COR-L47 (cell line): ENCODE measurements at places on chromosomes 3 and 15.

GRCh38 chr15:85124173-85124572 lies 142.5 kb downstream of the PDE8A start:
- DNase-seq: no peak

- no peak for DNase-seq
Observed at GRCh38 chr15:33547876-33548275, 237.1 kb downstream of the RYR3 start.

GRCh38 chr3:82229397-82229796 lies 468.0 kb upstream of the GBE1 start:
- no peak for DNase-seq

DNA sequence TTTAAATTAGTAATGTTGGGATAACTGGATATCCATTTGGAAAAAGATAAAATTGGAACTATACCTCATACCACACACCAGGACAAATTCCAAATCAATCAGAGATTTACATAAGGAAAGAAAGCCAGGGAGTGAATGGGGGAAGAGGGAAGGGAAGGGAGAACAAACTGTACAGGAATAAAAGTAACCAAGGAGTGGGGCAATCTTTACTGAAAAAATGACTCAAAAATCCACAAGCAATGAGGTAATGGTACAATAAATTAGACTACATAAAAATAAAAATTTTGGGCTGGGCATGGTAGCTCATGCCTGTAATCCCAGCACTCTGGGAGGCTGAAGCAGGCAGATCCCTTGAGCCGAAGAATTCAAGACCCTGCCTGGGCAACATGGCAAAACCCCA lies 82.6 kb downstream of the MLH1 start:
- DNase-seq: no peak

- no peak for DNase-seq
Observed at GRCh38 chr3:11717301-11717700, 73.6 kb upstream of the VGLL4 start.

GRCh38 chr3:137687181-137687879 lies 76.8 kb upstream of the SOX14 start:
- DNase-seq: no peak

- DNase-seq: no peak
Observed at GRCh38 chr3:77319711-77320110, 279.8 kb downstream of the ROBO2 start.

- DNase-seq: no peak
Observed at GRCh38 chr3:72391659-72392058, 456.6 kb downstream of the SHQ1 start.

DNA sequence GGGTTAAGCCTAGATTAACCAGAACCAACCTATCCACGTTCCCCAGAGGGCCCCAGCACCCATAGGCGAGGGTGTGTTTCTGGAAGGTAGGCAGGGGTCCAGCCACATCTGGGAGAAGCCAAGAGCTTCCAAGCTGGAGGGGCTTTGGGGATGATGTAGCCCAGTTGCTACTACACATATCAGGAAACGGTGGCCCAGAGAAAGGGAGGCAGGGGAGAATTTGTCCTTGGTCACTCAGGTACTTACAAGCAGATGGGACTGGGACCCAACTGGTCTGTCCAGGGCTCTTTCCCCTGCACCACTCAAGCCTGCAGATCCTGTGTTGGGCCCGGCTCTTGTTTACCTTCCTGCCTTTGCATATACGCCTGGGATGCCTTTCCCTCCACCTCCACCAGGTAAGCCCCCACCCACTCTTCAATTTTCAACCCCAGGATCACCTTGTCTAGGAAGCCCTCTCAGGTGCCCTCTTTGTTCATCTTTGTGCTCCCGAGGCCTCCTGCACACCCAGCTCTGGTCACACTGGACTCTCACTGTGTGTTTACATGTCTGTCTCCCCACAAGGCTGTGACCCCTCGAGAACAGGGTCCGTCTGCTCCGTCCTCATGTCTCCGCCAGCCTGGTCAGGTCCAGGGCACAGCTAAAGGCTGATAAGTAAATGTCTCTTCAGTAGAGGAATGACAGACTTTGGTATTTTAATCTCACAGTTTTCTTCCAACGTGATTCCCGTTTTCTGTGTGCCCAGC lies 204.4 kb upstream of the LINGO1 start:
- no peak for DNase-seq

- DNase-seq: no peak
Observed at GRCh38 chr3:117281371-117281770, 571.8 kb downstream of the TUSC7 start.

GRCh38 chr3:125032683-125033082 lies 23.1 kb downstream of the HEG1 start:
- DNase-seq: no peak

DNA sequence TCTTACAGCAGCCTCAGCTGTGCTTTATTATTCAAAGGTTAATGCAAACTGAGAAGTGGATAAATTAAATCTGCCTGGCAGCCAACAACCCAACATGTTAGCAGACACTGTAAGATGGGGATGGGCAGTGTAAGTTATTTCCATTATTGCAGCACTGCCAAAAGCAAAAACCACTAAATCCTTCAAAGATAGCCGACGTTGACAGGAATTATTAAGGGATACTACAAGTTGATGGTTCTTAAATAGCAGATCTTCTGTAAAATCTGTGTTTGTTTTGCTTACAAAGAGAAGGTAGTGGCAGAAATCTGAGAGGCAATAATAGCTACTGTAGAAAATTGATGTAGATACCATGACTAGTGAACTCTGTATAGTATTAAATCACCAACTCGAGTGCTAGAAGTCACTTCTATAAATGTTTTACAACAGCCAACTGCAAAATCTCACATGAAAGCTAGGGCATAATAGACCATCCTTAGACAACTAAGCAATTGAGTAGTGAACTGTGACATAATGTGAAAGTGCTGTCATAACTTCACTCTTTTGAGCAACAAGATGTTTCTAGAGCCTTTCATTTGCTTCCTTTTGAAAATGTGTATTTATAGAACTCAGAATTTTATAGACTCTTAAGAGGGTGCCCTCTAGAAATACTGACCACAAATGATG lies 278.6 kb downstream of the UBE2E2 start:
- no peak for DNase-seq

- no peak for DNase-seq
Observed at GRCh38 chr3:152899306-152899705, 64.4 kb downstream of the P2RY1 start.

- DNase-seq: no peak
Observed at GRCh38 chr3:25483456-25483855, 55.4 kb downstream of the RARB start.

DNA sequence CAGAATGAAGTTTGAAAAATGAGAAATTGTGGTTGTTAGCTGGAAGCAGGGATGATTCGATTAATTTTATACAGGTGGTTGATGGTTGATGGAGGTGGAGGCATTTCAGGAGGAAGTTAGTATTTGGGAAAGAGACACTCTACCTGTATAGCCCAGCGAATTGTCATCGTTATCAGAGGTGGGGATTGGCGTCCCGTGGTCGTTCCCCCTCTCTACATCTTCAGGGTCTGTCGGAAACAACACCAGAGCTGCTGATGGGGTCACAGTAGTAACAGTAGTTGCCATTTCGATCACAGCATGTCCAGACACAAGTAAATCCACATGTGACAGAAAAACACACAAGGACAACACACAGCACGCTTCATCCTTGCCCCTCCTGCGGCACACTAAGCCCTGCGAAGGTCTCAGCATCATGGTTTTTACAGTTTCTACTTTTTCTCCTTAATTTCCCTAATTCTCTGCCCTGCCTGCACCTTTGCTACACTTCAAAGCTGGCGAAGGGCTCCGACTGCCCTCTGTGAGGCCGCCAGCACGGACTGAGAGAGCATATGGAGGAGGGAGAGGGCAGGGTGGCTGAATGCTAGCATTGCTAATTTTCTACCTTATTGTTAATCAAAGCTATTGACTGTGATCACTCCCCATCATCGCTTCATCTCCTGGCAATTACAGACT lies 642.3 kb downstream of the ROBO1 start:
- DNase-seq: no peak

DNA sequence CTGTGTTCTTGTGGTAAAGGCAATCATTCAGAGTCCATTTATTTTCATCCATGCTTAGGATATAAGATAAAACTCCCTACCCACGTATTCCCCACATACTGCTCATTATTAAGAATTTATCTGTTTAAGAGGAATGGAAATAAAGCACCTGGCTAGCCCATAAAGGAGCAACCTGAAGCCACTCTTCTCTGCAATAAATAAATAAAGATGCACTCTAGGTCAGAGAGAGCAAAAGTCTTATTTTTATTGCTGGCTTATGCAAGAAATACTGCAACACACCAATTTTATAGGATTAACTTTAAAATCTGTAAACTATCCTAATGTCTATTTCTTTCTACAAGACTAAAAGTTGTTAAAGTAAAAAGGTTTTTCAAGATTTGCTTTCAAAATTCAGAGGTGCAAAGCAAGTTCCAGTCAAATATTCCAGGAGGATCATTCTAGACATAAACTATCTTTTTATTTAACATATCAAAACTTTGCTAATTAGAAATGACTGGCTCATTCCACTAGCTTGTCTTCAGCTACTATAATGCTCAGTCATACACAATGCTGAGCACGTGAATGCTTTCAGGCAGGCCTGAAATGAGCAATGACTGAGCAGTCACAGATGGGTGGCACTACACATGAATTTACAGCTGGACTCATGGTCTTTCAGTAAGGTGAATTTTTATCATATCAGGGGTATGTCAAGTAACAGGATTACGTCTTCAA lies 7.1 kb downstream of the TJP1 start:
- no peak for DNase-seq

DNA sequence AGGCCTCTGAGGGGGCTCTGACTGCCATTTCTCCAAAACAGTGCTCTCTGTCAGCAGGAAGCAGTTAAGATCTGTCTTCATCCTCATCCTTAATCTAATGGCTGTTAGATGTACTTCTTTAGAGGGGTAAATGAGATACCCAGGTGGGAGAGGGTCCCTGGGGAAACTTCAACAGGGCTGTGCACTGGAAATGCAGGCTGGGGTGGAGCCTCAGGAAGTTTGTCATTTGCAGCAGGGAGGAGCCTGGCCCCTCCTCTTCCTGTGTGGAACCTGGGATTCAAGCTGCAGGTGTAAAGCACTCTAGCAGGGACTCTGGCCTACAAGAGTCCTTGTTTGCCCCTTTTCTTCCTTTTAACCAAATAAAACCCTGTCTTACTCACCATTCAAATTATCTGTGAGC lies 1173.6 kb downstream of the OTOL1 start:
- no peak for DNase-seq

DNA sequence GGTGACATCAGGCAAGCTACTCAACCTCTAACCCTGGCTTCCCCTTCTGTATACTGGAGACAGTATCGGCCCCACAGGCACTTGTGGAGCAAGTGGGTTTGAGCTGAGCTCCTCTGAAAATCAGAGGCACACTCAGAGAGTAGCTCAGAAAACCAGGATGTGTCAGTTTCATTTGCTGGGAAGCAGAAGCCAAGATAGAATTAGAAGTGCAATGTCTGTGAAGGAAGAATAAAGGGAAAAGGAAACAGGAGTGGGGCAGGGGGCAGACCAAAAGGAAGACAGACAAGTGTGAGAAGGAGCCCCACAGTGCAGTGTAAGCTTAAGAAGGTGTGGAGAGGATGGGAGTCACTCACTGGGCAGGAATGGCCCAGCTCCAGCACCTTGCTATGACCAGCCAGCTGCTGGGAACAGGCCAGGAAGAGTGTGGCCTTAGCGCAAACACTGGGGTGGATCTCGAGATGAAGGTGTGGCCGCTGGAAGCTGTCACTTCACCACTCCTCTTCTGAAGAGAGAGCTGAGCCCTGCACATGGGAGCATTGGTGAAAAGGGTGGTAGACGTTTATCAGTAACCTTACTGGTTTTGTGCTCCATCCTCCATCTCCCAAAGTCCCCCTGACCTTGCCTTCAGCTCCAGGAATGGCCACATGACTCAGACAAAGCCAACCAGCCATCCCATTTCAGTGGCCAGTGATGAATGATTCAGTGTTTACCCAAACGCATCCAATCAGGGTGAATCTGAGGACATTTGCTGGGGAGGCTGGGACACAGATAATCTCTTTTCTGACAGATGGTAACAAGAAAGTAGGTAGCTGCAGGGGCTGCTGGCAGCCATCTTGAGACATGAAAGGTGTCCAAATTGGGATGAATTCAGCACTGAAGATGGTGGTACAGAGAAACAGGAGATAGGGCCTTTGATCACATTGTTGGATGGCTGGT lies 108.4 kb downstream of the SHQ1 start:
- no peak for DNase-seq

GRCh38 chr3:17372362-17373210 lies 369.8 kb downstream of the TBC1D5 start:
- no peak for DNase-seq

- no peak for DNase-seq
Observed at GRCh38 chr3:154061001-154061370, 60.2 kb upstream of the ARHGEF26 start.

DNA sequence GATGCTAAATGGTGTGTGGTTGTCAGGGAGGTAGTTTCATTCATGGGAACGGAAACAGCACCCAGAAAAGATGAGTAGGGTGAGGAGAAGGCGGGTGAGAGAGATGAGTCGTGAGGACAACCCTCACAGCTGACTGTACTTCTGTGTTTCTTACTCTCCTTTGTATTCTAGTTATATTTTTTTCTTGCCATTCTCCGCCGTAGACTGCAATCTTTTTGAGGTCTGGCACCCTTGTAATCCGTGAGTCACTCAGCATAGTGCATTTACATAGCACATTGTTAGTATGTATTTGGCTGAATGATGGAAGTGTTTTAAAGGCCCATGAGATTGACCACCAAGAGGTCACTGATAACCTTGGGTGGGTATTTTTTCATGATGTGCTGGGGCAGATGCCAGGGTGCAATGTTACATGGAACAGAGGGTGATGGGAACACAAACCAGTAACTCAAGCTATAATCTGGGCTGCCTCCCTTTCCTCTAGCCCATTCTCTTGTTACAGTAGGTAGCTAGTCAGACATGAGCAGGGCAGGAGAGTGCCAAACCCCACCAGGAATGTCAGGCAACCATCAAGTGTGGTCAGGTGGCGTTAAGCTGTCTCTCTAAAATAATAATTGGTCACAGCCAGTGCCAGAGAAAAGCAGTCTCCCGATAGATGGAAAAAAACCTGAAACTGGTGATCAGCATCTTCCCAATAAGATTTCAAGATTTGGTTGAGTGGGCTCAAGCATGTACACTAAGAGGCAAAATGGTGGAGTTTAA lies 18.8 kb upstream of the DGKG start:
- DNase-seq: no peak

GRCh38 chr3:1007866-1008265 lies 85.0 kb upstream of the CNTN6 start:
- DNase-seq: no peak

GRCh38 chr15:62187910-62188309 lies 22.8 kb upstream of the C2CD4B start:
- no peak for DNase-seq

- DNase-seq: no peak
Observed at GRCh38 chr3:43534675-43535074, 87.1 kb downstream of the ANO10 start.

DNA sequence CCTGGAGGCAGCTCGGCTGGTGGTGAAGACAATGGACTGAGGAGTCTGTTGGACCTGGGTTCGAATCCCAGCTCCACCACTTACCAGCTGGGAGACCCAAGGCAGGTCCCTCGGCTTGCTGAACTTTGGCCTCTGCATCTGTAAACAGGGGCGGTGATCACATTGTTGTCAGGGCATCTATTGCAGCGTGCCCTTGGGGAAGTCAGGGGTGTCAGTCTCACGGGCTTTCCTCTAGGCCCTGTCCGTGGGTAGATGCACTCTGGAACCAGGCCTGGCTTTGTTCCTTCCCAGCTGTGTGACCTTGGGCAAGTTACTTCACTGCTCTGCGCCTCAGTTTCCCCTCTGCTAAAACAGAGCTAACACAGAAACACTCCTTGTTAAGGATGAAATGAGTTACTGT lies 68.8 kb upstream of the SLC6A6 start:
- no peak for DNase-seq

- no peak for DNase-seq
Observed at GRCh38 chr15:65377976-65378366, at the start of gene IGDCC3. Gene IGDCC3, minus strand, starts transcription at chr15:65378002. Its CDS starts 214 bp downstream, at chr15:65377788.

GRCh38 chr3:57855943-57856342 lies 99.8 kb downstream of the SLMAP start:
- DNase-seq: no peak
